ENCODE measurements at places on chromosomes 2 and 18.

DNA sequence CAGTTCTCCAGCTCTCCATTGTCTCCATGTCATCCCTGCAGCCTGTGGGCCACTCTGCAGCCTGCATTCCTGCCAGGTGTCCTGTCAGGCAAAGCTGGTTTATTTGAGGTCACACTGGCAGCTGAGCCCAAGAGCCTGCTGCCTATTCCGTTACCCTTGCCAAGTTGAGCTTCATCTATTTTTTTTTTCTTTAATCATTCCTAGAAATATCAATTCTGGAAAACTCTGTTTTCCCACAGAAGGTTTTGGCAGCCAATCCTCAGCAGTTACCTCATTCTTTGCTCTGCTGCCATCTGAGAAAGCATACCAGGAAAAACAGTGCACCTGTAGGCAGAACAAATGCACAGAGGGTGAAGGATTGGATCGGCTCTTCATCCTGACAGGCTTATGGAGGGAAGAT lies 411.0 kb upstream of the ACVR2A start:
- DNase-seq = no peak

DNA sequence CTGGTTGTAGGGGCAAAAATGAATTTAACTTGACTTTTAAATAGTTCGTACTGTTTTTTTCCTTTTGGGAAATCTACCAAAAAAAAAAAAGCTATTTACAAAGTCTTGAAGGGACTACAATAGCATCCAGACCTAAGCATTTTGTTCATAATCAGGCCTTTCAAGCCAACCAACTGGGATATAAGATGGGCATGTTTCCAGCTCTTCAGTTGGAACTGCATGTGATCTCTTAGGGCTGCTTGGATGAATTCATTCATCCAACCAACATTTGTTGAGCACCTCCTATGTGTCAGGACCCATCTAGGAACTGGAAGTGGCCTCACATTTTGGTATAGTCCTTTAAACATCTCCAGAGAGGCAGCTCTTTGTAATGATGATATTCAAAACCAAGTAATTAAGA lies 98.6 kb downstream of the AAK1 start:
- DNase-seq = no peak

GRCh38 chr2:47568164-47568850 lies 165.4 kb downstream of the MSH2 start:
- DNase-seq = no peak

DNA sequence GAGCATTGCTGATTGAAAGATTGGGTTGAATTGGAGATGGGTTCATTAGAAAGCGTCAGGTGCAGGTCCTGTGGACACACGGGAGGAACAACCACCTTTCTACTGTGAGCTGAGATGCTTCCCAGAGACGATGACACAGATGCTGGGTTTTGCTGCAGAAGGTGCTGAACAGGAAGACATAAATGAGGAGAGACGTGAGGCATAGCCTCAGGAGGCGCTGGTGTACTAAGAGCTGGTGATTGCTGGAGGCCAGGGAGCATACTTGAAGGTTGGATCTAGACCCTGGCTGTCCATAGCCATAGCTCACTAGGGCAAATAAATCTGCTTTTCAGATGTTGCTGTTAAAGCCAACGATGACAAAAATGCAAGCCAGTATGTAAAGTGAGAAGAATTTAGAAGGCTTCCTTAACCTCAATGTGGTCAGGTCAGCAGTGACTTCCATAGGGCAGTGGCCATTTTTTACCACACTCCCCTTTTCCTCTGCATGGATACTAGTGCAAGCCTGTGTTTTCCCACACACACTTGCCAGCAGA lies 153.7 kb downstream of the SOX11 start:
- peak; percentile 4 for DNase-seq

- DNase-seq = no peak
Observed at GRCh38 chr18:11284349-11284748, 135.0 kb upstream of the PIEZO2 start.
